T-helper 17 cell (primary cell): ENCODE measurements at places on chromosomes 11 and 22.

- no peak for DNase-seq
Measured at GRCh38 chr11:63716046-63716445, 34.7 kb downstream of the RTN3 start.

DNA sequence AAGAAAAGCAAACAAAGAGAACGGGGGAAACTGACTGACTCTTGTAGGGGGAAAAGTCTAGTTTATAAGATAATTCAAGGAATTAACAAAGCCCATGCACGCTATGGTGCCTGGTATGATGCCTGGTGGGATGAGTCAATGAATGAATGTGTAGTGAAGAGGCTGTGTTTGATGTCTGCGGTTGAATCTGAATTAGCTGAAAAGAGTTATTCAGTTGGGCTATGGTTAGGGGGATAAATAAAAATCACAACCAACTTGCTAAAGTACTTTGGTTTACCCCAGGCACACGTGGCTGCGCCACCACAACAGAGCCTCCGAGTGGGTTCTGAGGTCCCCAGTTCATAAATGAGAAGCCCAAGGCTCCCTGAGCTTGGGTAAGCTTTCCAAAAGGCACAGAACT is 369.3 kb upstream of the SYN3 start:
- no peak for DNase-seq

DNA sequence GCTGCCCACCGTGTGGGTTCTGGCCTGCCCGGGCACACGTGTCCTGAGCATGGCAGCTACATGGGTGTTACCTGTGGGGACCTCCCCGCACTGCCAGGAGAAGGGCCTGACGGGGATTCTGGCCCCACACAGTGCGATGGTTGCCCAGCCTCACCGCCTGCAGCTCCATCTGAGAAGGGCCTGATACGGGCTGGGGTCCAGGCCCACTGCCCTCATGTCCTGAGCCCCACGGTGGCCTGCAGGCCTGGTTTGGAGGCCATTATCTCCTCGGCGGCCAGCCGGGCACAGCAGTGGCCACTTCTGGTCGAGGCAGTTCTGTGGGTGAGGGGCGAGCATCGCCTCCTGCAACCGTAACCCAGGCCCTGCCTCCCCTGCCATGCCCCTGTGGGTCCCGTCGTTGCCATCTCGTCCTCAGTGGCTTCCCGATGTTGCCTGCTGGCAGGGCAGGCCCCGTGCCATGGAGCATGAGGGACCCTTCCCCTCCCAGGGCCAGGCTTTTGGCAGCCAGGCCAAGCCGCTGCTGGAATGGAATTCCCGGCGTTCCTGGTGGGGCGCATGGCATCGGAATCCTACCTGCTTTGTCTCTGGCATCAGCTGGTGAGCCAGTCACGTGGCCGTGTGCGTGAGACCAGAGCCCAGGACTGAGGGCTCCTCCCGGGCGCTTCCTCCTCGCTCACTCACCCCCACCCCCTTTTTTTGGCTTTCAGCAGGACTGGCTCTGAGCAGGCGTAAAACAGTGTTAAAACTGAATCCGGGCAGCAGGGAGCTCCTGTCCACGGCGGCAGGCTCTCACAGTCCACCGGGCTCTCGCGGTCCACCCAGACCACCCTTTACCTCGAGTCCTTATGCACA is 71.9 kb upstream of the PPARA start:
- DNase-seq, result no peak

GRCh38 chr11:15967966-15968365 is 388.4 kb downstream of the SOX6 start:
- no peak for DNase-seq

- DNase-seq, result no peak
Measured at GRCh38 chr11:14254533-14255237, 104.3 kb downstream of the RRAS2 start.

- DNase-seq, result no peak
Measured at GRCh38 chr22:48665311-48665995, 1162.2 kb downstream of the BRD1 start.

- no peak for DNase-seq
Measured at GRCh38 chr11:47646019-47646418, 3.7 kb upstream of the MTCH2 start.

DNA sequence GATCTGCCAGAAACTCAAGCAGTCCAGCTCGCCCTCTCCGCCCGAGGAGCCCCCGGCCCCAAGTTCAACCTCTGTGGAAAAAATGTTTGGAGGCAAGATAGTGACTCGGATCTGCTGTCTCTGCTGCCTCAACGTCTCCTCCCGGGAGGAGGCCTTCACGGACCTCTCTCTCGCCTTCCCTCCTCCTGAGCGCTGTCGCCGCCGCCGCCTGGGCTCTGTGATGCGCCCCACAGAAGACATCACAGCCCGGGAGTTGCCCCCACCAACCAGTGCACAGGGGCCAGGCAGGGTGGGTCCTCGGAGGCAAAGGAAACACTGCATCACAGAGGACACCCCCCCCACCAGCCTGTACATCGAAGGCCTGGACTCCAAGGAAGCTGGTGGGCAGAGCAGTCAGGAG is 20.8 kb downstream of the USP35 start:
- DNase-seq, result no peak

GRCh38 chr11:40054631-40055030 is 1404.8 kb downstream of the LRRC4C start:
- DNase-seq, result no peak

DNA sequence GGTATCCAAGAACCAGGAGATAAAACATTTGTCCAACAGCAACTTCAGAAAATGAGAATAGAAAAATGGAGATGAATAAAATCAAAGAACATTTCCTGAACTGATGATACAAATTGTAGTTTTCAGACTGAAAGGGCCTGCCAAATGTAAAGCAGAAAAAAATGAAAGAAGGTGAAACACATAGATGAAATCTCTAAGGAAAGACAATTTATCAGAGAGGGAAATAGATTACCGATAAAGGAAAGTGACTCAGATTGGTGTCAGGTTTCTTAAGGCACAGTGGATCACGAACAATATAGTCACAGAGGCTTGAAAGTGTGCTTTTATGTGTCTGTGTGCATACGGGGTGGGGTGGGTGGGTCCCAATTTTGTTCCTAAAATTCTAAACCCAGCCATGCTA is 4.1 kb upstream of the STT3A start:
- DNase-seq, result no peak

- DNase-seq, result peak; percentile 16
Measured at GRCh38 chr11:26276798-26277424, 55.0 kb upstream of the ANO3 start.

DNA sequence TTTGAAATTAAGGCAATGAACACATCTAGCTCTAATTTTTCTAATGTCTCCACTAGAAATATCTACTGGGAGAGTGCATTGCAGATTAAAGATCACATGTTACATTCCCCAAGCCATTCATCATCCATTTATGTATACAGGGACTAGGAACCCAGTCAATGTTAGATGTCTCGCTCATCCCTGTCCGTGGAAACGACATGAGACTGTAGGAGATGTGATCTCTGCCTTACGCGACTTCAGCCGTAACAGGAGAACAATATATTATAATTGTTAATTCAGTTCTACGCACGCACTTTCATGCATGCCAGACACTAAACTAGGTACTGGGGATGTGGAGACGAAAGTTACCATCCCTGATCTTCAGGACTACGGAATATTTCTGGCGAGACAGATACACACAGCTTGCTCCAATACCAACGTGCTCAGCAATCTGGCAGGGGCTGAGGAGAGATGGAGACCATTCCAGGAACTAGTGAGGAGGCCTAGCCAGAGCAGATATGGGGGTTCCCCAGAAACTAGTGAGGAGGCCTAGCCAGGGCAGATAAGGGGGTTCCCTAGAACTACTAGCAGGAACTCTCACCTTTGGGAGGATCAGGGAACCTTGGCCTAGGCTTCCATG is 706 bp downstream of the DCPS start:
- no peak for DNase-seq

DNA sequence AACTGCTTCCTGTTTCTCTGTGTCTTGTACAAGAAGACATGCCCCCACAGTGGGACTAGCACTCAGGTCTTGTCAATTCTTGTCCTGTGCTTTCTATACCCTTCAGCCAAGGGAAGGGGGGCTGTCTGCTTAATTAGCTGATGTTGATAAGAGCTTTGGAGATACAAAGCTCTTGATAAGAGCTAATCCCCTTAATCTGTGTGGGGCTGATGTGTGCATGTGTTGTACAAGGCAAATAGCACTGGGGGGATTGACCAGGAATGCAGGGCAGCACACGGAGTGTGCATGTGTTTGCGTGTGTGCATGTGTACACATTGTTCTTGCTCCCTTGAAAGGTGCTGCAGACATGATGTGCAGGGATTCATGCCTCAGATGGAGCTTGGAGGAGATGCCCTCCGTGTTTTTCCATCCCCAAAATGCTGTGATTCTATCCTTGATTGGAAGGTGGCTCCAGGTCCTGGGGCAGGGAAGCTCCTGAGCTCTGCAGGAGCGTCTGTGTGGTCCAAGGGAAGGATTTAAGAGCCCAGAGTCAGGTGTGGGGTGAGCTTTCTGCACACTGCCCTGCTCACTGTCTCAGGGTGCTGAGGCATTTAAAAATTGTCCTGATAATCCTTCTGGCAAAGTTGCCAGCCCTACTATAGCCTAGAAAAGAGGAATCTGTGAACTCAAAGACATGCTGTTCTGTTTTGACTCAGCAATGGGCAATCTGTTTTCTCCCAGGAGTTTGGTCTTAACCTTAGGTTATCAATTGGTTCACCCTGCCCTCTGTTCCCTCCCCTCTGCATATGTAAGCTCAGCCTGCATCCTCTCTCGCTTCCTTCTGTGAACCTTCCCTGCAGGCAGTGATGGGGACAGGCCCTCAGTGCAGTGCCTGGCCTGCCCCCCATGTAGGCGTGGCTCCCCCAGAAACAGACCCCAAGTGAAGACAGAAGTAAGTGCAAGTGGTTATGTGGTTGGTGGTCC is 102.0 kb downstream of the GRIK4 start:
- DNase-seq, result no peak

DNA sequence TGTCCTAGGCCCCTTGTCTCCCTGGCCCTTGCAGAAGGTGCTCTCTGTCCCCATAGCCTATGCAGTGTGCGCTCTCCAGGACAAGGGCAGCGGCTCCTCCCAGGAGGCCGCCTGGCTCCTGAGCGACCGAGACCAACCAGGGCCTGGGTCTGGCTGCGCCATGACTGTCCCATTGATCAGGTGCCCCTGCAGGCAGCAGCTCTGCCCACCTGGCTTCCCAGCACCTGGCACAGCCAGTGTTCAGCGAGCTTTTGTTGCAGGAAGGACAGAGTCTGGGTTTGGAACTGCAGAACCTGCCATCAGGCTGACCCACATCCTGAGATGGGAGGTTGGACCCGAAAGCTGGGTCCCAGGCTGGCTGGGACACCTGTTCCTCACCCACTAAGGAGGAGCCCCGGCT is 1001.1 kb downstream of the BRD1 start:
- no peak for DNase-seq

DNA sequence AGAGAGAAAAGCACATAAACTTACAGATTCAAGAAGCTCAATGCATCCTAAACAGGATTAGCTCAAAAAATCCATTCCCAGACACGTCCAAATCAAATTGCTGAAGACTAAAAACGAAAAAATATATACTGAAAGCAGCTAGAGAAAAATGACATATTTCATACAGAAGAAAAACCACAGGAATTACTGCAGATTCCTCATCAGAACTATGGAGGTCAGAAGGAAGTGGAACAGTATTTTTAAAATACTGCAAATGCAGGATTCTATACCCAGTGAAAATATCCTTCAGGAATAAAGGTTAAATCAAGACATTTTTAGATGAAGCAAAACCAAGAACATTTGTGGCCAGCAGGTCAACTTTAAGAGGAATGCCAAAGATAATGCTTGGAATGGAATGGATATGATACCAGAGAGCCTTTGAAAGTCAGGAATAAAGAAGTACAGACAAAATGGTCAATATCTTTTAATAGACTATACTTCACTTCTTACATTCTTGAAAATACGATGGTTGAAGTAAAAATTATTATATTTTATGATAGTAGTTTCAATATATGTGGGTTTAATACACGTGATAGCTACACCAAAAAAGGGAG is 352.9 kb downstream of the CTTN start:
- no peak for DNase-seq

DNA sequence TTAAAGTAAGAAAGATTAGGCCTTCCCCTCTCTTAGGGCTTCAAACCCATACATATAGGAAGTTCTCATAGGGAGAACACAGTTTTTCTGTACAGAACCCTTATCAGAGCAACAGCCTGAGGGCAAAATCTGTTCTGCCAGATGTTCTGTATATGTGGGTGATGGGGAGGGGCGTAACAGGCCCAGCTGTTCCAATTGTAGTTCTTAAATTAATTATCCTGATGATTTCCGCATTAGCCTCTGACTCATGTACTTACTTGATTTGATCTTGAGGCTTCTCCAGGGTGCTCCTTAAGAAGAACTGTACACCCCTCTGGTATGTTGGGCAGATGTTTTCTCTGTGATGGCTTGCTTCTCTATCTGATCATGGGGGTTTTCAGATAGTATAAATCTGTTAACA is 123.1 kb upstream of the C11orf87 start:
- no peak for DNase-seq

GRCh38 chr11:72375241-72375960 is 58.9 kb downstream of the CLPB start:
- no peak for DNase-seq

DNA sequence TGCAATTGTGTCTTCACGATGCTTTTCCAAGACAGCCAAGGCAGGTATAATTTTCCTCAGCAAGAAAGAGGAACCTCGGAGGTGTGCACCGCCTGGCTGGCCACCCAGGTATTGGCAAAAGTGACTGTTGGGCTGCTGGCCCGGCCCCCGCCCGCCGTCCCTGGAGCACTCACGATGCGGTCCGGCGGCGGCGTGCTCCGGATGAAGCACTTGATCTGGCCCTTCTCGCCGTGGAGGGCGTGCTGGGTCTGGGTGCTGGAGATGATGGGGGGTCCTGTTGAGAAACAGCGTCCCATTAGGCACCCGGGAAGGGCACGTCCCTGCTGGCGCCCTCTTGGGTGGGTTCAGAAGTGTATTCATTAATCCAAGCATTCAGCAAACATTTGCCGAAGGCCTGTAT is 84.8 kb downstream of the ST3GAL4 start:
- no peak for DNase-seq

DNA sequence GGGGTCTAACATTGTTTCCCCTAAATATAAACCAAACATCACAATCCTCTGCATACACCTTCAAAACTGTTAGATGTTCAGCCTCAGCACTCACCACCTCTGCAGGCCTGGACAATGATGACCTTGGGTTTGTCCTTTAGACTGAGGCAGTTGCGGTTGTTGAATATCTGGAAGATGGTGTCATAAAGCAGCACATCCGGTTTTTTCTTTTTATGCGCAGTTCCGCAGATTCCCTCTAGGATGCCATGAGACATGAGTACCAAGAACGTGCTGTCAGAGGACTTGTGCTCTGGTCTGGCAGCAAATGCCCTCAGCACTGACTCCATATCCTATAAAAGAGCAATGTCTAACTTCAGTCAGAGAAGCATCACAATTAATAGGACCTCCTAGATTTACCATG is 22.8 kb downstream of the CASP5 start:
- DNase-seq, result no peak

DNA sequence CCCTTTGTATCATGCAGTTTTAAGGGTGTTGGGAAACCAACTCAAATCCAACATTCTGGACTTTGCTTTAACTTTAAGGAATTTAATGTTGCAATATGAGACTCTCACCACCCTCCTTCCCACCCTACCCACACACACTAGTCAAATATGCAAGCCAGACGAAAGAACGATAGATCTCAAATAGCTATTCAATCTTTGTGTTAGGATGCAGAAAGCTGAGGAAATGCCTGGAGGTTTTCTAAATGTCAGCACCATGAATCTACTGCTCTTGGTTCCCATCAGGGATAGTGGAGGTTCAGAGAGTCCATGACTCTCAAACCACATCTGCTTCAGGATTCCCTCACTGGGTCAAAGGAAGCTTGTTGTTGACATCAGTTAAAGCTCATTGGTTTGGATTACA is 33.7 kb downstream of the EXPH5 start:
- DNase-seq, result no peak
